ENCODE measurements at places on chromosomes 2 and 18.

DNA sequence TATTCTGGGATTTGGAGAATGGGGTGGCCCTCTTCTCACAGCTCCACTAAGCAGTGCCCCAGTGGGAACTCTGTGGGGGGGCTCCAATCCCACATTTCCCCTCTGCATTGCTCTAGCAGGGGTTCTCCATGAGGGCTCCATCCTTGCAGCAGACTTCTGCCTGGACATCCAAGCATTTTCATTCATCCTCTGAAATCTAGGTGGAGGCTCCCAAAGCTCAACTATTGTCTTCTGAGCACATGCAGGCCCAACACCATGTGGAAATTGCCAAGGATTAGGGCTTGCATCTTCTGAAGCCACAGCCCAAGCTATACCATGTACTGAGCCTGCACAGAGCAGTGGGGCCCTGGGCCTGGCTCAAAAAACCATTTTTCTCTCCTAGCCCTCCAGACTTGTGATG lies 162.4 kb upstream of the CWC22 start:
- DNase-seq = no peak

GRCh38 chr2:145157741-145158591 lies 638.0 kb upstream of the ZEB2 start:
- no peak for DNase-seq

GRCh38 chr2:64348386-64349130 lies 105.4 kb upstream of the LGALSL start:
- DNase-seq = no peak

DNA sequence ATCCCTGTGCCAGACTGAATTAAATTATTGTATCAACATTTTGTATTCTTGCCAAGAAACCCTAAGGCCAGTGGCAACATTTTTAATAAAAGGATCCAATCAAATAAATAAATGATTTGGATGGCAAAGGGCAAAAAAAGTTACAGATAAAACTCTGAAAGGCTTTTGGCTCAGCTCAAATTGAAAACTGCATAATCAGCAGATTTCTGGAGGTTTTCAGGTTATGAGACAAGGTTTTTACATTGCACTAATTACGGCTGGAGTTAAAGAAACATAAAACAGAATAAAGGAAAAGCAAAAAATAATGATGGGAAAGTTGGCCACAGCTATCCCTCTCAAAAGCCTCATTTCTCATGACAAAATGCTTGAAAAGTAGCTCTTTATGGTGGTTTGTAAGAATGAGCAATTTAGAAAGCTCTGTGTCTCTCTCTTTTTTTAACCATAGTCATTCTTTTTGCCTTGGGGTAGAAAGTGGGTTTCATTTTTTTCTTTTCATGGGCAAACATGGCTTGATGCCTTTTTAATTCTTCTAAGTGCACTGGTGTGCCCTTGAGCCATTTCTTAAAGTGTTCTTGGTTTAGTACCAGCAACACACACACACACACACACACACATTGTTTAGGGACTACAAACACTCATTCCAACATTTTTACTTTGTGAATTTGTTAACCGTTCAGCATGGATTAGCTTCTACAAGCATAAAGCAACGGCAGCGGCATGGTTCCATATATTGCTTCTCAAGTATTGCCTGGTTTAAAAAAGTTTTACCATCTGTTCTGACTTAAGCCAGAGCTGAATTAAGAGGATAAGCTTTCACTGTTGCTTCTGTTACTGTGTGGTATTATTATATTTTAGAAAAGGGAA lies 747.1 kb upstream of the FSHR start:
- DNase-seq = no peak

DNA sequence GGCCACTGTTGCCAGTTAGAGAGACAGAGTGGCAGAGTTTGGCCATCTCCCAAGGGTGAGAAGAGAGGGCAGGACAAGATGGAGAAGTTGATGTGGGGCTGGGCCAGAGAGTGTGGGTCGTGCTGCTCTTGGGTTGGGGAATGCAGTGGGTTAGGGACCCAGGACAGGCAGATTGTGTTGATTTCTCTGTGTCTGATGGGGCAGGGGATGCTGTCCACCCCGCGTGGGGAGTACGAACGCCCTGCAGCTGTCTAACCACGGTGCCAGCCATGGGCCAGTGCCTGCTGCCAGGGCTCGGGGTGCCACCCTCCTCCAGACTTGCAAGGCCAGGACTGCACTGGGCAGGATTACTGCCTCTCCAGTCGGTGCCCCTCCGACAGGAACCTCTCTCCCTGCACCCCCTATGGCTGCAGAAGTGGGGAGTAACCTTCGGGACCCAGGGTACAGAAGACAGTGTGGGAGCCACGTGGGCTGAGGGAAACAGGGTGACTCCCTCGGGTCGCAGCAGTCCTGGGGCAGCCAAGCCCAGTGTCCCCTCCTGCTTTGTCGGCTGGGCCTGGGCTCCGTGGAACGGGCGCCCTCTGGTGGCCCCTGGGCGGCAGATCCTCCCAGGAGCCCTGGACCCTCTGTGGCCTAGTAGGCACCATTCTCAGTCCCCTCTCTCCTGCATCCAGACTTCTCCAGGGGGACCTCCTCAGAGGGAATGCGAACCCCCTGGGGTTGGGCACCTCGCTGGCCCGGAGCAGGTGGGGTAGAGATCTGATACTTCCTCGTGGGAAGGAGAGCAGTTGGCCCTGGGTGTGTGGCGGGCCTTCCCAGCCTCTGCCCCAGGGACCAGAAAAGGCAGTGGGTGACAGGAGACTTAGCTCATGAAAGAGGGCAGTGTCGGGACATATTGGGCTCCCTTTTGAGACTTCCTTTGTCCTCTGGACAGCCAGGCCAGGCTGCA lies 2.7 kb downstream of the GPC1 start:
- DNase-seq = peak; percentile 69

- DNase-seq = no peak
Measured at GRCh38 chr18:27994571-27994970, 182.4 kb downstream of the CDH2 start.

DNA sequence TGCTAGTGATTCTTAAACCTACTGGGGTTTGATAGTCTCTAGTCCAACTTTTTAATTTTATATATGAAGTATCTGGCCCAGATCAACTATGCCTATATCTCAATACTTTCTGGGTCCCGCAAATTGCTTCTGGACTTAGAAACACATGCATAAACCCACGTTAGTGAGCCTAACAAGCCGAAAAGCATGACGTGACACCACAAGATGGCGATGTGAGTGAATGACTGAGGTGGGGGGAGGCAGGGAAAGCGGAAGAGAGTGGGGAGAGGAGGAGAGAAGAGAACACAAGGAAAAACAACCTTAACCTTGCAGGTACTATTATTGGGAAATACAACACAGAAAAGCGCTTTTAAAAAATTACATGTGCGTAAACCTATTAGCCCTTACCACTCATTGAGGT lies 13.8 kb downstream of the PDIA6 start:
- DNase-seq = no peak

DNA sequence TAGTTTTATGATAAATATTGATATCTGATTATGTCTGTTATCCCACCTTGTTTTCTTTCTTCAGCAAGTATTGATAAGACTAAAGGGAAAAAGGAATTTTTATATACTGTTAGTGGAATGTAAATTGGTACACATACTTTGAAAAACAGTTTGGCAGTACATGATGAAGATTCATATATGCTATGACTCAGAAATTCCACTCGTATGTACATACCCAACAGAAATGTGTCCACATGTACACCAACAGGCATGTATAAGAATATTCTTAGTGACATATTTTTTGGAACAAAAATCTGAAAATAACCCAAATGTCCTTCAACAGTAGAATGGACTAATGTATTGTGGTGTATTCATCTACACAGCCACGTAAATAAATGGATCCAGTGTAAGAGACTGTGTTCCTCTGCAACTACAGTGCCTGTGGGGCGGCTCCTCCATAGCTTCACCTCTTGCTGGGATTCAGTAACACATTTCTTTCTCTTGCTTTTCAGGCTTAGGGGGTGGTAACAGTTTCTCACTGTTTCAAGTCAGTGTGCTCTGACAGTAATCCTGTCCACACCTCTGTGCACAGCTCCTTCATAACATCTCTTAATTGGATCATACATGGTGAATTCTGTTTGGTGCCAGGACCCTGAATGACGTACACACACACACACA lies 35.5 kb upstream of the ALMS1 start:
- no peak for DNase-seq

DNA sequence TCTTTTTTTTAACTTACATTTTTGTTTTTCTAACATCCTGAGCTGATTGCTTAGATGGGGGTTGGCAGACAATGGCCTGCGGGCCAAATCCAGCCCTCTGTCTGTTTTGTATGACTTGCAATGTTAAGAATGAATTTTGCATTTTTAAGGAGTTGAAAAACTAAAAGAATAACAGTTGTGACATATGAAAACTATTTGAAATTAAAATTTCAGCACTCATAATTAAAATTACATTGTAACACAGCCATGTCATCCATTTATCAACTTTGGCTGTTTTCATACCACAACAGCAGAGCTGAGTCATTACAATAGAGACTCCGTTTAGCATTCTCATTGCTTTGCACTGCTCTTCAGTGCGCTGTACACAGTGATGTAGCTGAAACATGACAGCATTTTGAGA lies 94.1 kb upstream of the MC4R start:
- DNase-seq = no peak

DNA sequence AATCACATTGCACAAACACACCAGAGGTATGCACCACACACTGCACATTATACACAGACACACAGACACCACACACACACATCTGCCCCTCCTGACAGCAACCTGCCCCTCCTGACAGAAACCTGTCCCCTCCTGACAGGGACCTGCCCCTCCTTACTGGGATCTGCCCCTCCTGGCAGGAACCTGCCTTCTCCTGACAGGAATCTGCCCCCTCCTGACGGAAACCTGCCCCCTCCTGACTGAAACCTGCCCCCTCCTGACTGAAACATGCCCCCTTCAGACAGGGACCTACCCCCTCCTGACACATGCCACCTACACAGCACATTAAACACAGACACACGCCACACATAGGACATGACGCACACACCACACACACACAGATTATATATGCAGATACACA lies 88.9 kb downstream of the PXDN start:
- DNase-seq = no peak

GRCh38 chr2:65686928-65687521 lies 254.6 kb upstream of the SPRED2 start:
- no peak for DNase-seq

DNA sequence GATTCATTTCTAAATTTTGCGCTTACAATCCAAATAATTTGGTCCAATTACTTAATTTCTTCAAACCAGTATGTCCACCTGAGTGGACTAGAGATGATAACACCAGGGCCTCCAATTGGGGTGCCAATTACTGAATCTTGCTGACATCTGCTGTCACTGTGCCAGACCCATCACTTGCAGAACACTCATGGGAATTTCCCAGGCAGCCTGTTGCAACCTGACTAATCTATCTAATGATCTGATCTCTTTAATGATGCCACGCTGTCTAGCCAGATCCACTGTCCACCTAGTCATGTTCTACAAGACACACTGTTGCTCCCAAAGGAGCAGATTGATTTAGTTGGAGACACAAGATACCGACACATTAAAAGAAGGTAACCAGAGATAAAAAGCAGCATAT lies 11.8 kb upstream of the LRP1B start:
- no peak for DNase-seq

DNA sequence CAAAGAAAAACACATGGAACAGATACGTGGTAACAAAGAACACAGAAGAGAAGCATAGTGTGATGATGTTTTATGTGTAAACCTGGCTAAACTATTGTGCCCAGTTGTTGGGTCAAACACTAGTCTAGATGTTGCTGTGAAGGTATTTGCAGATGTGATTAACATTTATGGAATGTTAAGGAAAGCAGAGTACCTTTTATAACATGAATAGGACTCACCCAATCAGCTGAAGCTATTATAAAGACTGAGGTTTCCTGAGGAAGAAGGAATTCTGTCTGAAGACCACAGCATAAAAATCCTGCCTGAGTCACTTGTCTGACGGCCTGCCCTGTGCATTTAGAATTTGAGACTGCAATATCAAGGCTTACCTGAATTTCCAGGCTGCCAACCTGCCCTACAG lies 253.1 kb downstream of the DYM start:
- DNase-seq = no peak

- DNase-seq = no peak
Measured at GRCh38 chr2:221551864-221552263, 20.2 kb downstream of the EPHA4 start.

DNA sequence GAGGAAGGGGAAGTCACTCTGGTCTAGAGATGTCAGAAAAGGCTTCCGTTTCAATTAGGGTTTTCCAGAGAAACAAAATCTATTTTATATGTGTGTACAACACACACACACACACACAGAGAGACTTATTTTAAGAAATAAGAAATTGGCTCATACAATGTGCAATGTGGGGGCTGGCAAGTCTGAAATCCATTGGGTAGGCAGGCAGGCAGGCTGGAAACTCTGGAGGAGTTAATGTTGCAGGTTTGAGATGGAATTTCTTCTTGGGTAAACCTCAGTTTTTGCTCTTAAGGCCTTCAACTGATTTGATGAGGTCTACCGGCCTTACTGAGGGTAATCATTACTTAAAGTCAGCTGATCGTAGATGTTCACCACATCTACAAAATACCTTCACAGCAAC lies 62.6 kb downstream of the MDH1 start:
- no peak for DNase-seq

- no peak for DNase-seq
Measured at GRCh38 chr2:166042356-166042755, 85.5 kb downstream of the SCN1A start.

- DNase-seq = no peak
Measured at GRCh38 chr2:48854681-48855080, 99.2 kb upstream of the LHCGR start.

- DNase-seq = no peak
Measured at GRCh38 chr2:102149644-102150455, 7.3 kb downstream of the IL1R1 start.

DNA sequence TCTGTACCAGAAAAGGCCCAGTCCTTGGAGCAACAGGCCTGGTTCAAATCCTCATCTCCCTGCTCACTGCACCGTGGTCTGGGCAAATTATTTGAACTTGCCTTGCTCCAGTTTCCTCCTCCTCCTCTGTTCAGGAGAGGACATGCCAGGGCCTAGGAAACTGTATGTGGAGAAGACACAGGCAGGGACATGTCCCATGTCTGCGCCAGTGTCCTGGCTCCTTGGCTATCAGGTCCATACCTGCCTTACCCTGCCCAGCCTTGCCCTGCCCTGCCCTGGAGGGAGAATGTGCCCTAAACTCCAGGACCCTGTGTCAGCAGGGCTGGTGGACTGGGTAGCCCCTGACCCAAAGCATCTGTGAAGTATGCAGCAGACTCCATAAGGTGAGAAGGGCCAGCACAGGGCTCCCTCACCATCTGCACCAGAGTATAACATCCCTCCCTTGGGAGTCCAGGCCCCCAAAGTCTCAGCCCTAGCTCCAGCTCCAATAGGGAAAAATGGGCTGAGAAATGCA lies 165.3 kb downstream of the GALNT1 start:
- DNase-seq = no peak

DNA sequence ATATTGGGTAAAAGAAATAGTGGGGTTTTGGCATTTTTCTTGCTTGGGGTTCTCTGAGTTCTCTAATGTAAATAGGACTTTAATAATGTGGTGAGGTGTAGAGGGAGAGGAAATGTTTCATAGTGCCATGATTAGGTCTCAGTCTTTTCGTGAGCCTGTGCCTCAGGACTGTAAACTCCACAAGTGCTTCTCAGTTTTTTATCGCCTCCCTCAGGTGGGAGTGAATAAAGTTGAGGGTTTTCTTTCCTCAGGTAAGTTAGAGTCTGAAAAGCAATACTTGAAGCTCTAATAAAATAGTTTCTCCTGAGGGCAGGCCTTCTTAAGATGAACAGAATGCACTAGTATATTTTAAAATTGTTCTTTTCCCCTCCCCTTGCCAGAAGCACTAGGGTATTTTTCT lies 243.1 kb upstream of the SETBP1 start:
- DNase-seq = no peak

GRCh38 chr2:69026026-69026425 lies 13.0 kb downstream of the ANTXR1 start:
- DNase-seq = peak; percentile 1

Measured in T-cell (primary cell).